ENCODE measurements at places on chromosomes 5 and 9.

- DNase-seq = no peak
Measured at GRCh38 chr9:88819476-88819875, 171.8 kb upstream of the S1PR3 start.

DNA sequence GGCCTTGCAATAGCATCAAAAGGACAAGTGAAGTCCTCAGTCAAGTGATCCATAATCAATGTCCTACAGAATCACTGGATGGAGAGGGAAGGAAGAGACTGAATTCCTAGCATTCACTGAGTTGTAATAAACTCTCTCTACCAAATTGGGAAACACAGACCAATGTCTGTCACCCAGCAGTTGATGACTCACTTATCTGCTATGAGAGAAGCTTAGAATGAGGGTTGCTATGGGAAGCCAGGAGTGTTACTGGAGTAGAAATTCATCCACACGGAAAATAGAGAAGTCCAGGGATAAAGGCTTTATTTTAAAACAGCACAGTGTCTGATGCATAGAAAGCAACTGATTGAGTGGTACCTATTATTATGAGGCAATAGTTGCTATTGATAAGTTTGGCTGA, 407.4 kb downstream of the BRINP1 start:
- no peak for DNase-seq

DNA sequence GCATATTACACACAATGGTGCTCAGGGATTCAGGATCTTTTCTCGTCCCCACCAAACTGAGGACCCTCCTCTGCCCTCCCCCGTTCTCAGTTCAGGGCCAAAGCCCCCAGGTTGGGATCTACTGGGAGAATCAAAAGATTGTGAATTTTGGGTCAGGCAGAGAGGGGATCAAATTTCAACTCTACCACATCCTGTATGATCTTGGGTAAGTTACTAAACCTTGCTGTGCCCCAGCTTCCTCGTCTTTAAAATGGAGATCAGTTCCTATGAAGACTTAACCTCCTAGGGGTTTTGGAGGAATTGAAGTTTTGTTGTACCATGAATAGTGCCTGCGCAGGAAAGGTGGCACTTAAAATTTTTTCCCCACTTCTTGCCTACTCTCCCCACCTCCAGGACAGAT, 62.4 kb downstream of the RAI14 start:
- DNase-seq = no peak

DNA sequence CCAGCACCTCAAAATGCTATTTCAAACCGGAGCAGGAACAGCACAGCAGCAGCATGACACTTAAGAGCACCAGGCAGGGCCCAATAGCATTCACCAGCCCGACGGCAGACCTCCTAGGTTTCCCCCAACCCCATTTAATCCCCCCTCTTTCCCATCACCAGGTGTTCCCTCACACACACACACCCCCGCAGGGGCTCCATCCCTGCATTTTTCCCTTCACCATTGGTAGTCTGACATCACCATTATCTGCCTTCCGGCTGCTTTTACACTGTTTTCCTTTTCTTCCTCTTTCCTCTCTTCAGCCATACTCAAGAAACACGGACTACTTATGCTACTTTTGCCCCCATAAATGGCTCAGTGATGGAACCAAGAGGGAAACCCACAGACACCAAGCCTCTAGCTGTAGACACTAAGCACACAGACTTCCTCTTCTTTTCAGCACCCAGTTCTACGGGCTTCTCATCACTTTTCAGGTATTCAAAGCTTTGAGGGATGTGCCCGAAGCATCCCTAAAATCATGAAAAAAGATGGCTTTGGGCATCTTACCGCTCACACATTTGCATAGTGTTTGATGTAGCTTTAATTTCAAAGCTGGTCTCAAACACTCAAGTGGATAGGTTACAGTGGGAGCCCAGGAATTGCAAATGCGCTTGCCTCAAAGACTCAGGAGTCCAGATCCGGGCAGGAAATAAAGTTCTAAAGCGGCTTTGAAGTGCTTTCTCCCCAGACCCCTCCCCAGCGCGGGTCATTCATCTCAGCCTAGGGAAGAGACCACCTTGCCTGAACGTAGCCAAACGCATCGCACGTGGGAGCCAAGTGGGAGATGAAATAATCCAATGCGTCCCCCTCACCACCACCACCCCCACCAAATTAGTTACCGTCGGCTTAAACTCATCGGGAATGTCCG, 141.5 kb downstream of the TSSK1B start:
- DNase-seq = no peak

DNA sequence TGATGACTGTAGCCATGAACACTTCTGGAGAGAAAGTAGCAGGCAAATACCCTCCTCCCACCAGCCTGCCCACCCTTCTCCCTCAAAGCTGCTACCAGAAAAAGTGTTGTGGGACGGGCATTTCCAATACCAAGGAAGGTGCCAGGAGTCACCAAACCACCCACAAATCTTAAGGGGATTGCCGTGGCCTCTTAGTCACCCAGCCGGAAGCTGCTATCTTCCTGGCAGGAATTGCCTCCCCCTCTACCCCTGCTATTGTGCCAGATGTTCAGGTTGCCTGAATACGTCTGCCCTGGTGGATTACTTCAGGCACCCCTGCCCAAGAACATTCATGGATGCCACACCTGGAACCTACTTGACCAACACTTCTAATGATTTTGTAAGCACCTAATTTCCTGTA, 156.1 kb downstream of the TTC39B start:
- DNase-seq = no peak

- DNase-seq = no peak
Measured at GRCh38 chr5:26948921-26949320, 89.5 kb downstream of the CDH9 start.

- DNase-seq = no peak
Measured at GRCh38 chr5:181212080-181212479, 7.1 kb upstream of the TRIM7 start.

DNA sequence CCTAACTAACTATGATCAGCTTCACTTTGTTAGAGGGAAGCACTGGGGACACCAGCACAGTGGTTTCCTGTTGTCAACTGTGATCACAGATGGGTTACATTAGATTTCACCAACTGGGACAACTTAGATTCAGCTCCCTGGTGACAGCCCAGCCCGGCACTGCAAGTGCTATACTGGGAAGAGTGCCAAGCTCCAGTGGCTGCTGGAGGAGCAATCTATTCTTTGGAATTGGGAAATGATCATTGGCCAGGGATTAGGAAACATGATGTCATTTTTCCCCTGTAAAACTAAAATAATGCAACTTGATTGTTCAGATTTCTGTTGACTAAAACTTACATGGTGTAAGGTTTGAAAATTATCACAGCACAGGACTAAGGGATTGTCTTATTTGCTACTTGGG, 33.2 kb downstream of the PTGR1 start:
- no peak for DNase-seq
